Mucosa of descending colon (tissue), 3 donors: ENCODE measurements at places on chromosomes 16 and 17.

DNA sequence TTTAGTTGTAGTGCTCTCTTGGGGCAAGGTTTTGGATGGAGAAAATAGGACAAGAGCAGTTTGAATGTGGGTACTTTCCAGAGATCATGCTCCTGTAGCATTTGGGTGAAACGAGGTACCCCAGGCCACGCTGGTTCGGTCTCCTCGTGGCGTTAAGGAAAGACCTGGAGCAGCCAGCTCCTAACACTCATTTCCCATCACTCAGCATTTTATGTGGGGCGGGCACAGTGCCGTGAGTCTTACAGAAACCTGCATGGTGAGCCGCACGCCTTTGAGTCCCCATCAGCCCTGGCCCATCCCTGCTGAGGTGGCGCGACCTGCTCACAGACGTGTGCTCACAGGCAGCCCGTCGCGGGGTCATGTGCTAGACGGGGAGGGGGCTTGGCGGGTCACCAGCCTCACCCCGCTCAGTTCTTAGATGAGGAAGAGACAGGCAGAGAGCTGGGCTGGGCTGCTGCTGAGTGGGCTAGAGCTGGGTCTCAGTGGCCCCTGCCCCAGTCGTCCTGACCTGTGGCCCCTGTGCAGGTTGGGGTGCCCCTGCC, 37.3 kb downstream of the TBCD start:
- DNase-seq, result no peak

- DNase-seq, result no peak
These were observed 9.9 kb upstream of the TMEM114 start for GRCh38 chr16:8600144-8600775.

DNA sequence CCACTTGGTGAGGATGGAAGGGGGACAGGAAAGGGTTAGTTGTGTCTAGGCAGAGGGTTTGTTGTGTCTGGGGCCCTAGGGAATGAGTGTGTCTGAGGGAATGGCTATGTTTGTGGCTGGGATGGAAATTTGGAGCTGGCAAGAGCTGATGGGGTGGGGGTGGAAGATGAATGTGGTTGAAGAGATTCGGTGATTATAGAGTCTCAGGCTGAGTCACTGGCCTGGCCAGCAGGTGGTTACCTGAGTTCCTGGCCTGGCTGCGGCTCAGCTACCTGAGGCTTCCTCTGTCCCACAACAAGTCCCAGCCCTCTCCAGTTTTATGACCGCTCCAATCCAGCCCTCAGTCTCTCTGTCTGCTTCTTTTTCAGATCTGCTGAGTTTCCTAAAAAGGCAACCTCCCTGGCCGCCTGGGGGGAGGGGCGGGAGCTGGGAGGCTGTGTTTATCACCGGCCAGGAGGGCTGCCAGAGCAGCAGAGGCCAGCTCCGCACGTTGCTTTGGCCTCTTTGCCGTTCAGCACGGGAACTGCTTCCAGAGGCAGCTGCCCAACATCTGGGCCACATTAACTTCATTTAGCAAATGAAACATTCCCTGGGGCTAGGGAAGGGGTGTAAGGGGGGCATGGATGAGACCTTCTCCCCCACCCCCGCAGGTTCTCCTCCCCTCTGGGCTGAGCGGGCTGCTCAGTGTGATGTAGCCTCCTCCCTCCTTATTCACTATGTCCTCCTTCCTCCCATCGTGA, 21.8 kb downstream of the ITGB3 start:
- peak; percentile 76 for DNase-seq

DNA sequence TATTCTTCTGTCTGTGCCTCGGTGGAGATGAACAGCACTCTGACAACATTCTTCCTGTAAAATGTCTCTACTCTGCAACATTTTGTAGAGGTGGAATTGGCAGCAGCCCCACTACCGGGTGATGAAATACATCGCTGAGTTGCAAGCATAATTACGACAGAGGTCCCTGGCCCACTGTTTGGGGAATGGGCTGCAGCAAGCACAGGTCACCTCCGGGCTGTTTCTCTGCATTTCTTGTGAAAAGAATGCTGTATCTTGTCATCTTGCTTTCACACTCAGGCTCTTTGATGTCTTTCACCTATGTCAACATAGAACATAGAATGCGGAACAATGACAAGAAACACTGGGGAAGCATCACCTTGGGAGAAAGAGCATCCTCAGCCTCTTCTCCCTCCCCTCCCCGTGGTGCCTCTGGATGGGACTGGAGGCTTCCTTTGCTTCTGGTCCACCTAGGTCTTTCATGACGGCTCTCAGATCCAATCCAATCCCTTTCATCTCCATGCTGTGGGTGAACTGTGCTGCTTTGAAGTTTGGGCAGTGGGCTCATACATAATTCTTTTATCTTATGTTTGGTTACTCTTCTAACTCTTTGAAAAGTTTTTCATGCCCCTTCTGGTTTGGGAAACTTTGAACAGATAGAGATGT, 265.0 kb downstream of the PHKB start:
- no peak for DNase-seq

DNA sequence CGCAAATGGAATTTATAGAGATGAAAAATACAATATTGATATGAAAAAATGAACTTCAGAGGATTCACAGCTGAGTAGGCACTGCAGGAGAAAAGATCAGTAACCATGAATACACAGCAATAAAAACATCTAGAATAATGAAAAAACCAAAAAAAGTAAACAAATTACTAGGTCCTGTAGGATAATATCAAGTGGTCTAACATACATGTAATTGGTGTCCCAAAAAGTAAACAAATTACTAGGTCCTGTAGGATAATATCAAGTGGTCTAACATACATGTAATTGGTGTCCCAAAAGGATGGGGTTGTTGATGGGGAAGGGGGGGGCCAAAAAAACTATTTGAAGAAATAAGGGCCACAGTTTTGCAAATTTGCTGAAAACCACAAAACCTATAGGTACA, 43.4 kb downstream of the ZNF18 start:
- DNase-seq, result no peak

GRCh38 chr17:17341452-17341851, 38.3 kb downstream of the NT5M start:
- DNase-seq, result no peak

GRCh38 chr16:15581127-15581815, 61.7 kb downstream of the MARF1 start:
- no peak for DNase-seq

- no peak for DNase-seq
These were observed 157.4 kb upstream of the MAF start for GRCh38 chr16:79757968-79758367.

DNA sequence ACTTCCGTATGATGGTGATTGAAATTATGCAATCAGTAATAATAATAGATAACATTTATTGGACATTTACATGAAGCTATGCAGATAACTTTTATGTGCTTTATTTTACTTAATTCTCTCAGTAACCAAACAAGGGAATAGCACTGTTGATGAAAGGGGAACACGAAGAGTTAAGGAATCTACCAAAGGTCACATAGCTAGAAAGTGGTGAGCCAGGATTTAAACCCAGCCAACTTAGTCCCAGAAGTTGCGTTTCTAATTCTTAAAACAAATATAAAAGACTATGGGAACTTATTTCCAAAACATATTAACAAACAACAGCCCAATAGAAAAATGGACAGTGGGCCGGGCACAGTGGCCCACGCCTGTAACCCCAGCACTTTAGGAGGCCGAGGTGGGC, 9.7 kb downstream of the SPNS3 start:
- DNase-seq, result no peak

DNA sequence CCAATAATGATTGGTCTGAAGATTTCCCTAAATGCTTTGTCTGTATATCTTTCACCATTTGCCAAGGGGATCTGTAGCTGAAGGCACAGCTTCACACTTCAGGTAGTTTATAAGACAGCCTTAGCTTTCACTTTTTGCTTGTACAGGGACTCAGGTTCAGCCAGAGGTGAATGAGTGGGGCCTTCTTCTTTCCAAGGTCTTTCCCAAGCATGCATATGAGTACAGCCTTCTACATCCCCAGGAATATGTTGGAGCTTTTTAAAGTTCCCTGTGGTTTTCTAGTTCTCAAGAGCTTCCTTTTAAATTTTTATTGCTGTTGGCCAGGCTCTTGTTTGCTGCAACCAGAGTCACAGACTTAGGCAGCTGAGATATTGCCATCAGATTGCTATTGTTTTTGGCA, 17.9 kb upstream of the SPDYE4 start:
- no peak for DNase-seq

GRCh38 chr17:73952480-73953205, 250.8 kb upstream of the RPL38 start:
- peak; percentile 69 for DNase-seq

- DNase-seq, result no peak
These were observed 16.1 kb downstream of the ITGB4 start for GRCh38 chr17:75737133-75737962.

DNA sequence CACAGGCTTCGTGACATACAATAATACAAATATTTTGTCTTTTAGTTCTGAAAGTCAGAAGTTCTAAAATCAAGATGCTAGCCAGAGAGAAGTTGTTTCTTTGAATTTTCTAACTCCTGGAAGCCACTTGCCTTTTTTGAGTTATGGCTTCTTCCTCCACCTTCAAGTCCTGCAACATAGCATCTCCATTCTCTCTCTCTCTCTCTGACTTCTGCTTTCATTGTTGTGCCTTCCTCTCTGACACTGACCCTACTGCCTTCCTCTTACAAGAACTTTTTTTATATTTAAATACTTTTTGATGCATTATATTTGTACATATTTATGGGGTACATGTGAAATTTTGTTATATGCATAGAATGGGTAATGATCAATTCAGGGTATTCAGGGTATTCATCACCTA, 205.9 kb downstream of the MAP2K6 start:
- DNase-seq, result no peak

DNA sequence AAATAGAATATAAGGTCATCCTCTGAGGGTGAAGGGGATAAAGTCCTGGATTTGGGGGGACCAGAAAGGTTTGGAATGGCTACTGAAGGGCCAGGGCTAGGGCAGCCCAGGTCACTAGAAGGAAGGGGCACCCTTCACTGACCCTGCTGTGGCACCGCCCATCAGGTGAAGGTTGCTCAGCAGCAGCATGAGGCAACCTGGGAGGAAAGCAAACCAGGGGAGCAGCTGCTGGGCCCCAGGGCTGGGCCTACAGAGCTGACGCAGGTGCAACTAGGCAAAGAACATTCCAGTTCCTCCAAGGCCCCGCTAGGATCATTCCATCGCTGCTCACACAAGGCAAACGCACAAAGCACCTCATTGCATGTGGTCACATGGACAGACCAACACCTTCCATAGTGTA, 3.4 kb upstream of the HSBP1 start:
- DNase-seq, result no peak

GRCh38 chr17:48330421-48330820, 99.6 kb downstream of the SKAP1 start:
- DNase-seq, result no peak

DNA sequence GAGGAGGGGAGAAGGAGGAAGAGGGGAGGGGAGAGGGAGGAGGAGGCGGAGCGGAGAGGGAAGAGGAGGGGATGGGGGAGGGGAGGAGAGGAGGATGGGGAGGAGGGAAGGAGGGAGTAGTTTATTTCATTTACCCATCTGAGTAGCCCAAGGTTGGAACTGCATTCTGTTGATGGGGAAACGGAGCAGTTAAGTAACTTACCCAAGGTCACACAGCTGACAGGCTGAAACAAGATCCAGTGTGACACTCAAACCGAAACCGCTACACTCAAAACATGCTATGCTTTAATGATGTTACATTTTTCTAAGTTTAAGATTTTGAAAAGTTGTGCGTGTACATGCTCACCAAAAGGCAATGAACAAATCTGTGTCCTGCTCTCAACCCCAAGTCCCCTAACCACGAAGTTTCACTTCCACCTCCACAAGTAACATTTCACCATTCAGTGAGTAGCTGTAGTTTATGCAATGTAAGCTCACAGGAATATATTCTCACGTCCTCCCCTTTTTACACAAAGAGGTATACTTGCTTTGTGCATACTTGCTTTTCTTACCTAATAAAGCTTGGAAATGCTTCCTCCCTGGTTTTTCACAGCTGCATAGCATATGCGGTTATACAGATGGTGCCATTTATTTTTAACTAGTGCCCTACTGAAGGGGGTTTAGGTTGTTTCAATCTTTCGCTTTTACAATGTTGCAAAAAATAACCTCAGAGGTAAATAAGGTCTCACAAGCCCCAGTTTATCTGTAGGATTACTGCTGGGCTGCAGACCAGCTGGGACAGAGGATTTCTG, 275.3 kb downstream of the PARN start:
- DNase-seq, result peak; percentile 17

GRCh38 chr16:73043828-73044467, 4.0 kb downstream of the ZFHX3 start:
- DNase-seq, result no peak

DNA sequence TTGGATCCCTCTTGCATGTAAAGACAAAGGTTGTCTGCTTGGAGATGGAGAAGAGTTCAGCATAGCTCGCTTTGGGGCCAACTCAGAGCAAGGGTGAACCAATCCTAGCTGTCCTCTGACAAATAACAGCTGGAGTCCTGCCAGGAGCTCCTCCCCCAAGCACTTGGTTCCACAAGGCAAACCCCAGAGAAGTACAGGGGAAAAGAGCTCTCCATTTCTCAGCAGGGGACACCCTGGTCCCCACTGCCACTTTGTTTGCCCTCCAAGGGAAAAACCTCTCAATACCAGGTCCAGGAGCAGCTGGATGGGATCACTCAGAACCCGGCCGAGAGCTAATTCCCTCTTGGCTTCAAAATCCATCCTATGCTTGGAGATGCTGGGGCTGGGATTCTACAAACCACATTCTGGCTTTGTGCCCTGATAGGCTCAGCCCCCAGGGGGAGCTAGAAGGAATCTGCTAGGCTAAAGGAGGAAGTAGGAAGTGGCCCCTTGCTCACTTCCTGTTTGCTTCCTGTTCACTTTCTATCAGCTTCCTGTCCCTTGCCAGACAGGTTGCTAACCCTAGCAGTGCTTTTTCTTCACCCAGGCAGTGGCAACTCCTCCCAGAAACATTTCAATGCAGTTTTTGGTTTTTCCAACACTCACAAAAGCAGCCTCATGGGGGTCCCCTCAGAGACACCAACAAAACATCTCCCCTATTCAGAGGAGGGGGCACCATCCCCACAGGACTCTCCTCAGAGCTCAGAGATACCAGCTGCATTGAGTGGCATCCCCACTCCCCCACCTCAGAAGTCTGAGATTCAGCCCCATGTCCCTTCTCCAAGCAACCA, 30.7 kb downstream of the CDRT4 start:
- DNase-seq, result peak; percentile 75

DNA sequence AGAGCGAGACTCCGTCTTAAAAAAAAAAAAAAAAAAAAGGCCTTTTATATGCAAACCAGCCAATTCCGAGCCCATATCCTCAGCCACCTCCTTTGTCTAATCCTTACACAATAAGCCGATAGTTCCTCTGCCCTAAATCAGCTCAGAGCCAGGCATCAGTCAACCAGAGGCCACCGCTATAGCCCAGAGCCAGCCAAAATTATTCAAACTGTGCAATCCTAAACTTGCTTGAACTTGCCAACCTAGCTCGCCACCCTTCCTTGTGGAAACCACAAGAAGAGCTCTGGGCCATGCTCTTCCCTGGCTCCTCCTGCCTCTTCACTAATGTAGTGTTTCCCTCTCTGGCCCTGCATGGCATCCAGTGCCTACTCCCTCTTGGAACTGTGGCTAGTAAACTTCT, 17.7 kb downstream of the ITGAL start:
- DNase-seq, result no peak
